ENCODE measurements at places on chromosomes 2 and 18.

- no peak for DNase-seq
Measured at GRCh38 chr2:26692897-26693849, 651 bp downstream of the KCNK3 start.

GRCh38 chr18:57794951-57795728 lies 8.0 kb downstream of the ATP8B1 start:
- DNase-seq, result no peak

DNA sequence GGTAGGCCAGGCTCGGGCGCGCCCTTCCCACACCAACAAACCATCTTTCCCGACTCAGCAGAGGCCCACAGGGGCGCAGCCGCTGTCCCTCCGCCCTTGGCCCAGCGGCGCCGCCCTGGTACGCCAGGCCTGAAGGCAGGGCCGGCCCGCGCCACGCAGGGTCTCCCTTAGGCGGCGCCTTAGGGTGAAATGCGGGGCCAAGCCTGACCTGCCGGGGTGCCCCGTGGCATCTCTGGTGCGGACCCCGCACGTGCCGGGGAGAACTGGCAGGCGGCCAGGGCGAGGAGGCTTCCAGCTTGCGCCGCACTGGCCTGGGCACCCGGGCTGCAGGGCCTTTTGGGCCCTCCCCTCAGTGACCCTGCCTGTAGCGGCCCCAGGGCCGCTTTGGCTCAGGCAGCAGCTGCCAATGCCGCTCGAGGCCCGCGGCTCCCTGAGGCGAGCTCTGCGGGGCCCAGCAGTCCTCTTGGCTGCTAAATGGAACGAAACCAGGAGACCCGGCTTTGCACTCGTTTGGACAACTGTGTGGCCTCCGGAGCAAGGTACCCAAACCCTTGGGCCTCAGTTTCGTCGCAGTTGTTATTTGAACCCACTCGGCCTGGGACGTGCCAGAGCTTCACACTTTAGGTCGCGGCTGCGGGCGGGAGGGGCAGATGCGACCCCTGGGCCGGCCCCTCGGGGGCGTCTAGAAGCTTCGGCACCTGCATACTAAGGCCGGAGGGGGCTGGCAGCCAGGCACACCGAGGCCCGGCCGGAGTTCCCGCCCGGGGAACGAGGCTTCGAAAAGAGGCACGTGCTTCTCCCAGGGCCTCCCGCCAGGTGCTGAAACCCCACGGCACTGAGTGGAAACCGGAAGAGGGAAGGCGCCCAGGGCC lies 8.5 kb downstream of the OTX1 start:
- DNase-seq, result no peak

- DNase-seq, result no peak
Measured at GRCh38 chr18:61400716-61401115, 67.5 kb downstream of the CDH20 start.

GRCh38 chr2:44100351-44100750 lies 68.3 kb upstream of the PPM1B start:
- DNase-seq, result no peak
